ENCODE measurements at places on chromosomes 11 and 22.
A peak's percentile ranks its signal among the peaks of the same experiment; 100 is the strongest.

- no peak for DNase-seq
Measured at GRCh38 chr11:125025968-125026367, 37.1 kb upstream of the SLC37A2 start.

GRCh38 chr22:35685731-35686130, 31.9 kb upstream of the APOL5 start:
- DNase-seq = no peak

- no peak for DNase-seq
Measured at GRCh38 chr11:7021318-7021717, 1.0 kb downstream of the NLRP14 start.

GRCh38 chr11:110338684-110339083, 42.3 kb upstream of the RDX start:
- DNase-seq = no peak

DNA sequence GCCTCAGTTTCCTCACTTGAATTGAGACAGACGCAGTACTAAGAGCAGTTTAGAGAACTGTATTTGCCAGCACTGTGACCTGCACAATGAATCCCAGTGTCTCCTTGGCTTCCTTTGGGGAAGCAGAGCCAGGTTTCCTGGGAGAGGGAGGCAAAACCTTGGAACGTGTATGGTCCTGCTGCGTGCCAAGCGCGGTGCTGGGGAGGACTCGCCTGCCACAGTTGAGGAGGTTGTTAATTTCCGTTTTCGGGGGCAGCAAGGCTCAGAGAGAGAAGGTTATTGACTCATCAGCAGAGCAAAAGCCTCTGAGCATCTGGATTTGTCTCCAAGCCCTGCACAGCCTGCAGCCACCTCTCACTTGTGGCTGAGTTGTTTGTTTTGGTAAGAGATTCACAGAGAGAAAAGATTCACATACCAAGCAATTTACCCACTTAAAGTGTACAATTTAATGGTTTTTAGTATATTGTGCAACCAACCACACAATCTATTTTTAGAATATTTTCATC, 10.8 kb downstream of the SYT12 start:
- DNase-seq = peak; percentile 99

DNA sequence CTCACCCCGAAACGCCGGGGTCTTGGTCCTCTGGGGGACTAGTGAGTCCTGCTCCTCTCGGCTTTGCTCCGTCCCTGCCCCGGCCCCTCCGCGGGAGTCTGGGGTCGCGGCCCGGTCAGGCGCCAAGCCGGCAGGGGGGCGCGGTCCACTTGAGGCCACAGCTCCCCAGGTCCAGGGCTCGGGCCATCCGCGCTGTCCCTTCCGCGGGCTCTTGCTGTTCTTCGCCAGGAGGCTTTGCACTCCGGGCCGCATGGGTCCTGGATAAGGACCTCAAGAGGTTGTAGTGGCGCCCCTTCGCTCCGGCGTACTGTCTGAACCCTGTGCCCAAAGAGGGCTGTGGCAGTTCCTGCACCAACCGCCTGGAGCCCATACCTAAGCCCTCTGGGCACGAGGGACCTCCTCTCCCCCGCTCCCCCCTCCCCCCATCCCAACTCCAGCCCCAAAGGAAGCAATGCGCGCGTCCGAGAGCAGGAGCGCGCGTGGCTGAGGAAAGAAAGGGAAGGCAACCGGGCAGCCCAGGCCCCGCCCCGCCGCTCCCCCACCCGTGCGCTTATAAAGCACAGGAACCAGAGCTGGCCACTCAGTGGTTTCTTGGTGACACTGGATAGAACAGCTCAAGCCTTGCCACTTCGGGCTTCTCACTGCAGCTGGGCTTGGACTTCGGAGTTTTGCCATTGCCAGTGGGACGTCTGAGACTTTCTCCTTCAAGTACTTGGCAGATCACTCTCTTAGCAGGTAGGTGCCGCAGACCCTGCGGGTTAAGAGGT, at the start of gene ADM:
ADM (plus strand) TSS at position 579 of the 767 bp plus-strand sequence. CDS start 628 bp downstream, outside the sequence.
- peak; percentile 96 for DNase-seq

GRCh38 chr11:75797116-75797515, 17.9 kb upstream of the UVRAG start:
- no peak for DNase-seq

- DNase-seq = peak; percentile 4
Measured at GRCh38 chr11:93622043-93622442, 39.4 kb upstream of the CEP295 start.

DNA sequence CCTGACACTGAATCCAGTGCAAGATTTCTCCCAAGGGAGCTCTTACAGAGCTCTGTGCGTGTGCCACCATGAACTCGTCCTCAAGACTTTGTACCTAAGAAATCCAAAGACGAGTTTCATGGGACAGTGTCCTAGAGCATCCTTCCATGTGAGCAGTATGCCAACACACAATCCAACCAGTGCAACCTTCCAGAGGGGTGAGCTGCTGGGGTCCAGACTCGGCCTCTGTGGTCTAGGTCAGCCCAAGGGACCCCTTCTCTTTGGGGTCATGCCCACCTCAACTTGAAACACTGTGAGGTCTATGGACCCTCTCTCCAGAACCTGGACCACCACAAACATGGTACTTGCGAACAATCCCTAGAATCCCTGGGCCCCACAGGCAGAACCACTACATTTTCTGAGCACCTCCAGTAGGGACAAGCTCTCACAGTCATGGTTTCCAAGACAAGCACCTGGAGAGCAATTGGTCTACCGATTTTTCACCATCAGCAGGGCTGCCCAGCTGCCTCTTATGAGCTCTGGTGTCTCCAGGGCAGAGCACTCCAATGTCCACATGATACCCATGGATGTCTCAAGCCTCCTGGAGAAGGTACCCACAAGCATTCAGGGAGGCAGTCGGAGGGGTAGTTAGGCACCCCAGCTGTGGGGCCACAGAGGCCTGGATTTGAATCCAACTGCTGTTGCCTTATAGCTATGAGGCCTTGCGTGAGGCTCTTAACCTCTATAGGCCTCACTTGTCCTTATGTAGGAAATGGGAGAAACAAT, 7.7 kb downstream of the CHST1 start:
- no peak for DNase-seq

DNA sequence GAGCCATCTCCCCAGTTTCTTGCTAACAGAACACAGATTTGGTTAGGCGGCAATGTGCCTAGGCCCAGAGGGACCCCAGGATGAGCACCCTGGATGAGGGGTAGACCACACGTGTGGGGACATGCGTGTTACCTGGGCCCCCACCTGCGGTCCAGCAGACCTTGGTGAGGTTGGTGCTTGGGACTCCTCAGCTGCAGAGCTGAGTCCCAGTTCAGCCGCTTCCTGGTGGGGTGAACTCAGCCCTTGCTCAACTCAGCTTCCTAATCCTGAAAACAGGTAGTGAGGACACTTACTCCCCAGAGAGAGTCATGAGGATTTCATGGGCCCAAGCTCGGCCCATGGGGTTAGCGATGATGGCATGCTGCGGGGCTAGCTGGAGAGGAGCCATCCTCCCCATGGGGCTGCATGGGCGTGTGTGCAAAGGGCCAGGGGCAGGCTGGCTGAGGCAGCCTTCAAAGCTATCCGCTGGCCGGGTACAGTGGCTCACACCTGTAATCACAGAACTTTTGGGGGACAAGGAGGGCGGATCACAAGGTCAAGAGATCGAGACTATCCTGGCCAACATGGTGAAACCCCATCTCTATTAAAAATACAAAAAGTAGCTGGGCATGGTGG, 46.9 kb upstream of the SHISAL1 start:
- no peak for DNase-seq

- DNase-seq = peak; percentile 56
Measured at GRCh38 chr11:56624661-56625110, 10.0 kb upstream of the OR5M1 start.

- DNase-seq = peak; percentile 73
Measured at GRCh38 chr22:28344918-28345703, 334.5 kb downstream of the TTC28 start.

GRCh38 chr11:107665018-107665417, 46.8 kb downstream of the SLN start:
- DNase-seq = no peak

- peak; percentile 50 for DNase-seq
Measured at GRCh38 chr11:111846636-111847035, 24.7 kb downstream of the ALG9 start.

DNA sequence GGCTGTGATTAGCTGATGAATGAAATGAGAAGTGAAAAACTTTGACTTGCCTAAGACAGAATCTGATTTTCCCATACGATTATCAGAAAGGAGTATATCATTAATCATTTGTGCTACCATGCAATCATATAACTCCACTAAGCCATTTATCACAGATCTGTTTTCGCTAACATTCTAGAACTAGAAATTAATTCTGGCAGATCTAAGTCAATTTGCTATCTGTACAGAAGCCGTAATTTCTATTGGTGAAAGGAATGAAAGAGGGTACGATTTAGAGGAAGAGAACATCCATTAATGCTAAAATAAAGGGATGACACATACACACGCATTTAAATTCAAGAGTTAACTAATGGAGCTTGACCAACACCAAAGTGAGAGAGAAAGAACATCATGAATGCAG, 201.6 kb downstream of the SBF2 start:
- DNase-seq = no peak

- no peak for DNase-seq
Measured at GRCh38 chr11:43532041-43532440, 148.5 kb upstream of the HSD17B12 start.

GRCh38 chr11:64659417-64660144, 63.4 kb downstream of the NRXN2 start:
- peak; percentile 96 for DNase-seq

- DNase-seq = no peak
Measured at GRCh38 chr11:68518191-68518590, 57.6 kb downstream of the PPP6R3 start.

DNA sequence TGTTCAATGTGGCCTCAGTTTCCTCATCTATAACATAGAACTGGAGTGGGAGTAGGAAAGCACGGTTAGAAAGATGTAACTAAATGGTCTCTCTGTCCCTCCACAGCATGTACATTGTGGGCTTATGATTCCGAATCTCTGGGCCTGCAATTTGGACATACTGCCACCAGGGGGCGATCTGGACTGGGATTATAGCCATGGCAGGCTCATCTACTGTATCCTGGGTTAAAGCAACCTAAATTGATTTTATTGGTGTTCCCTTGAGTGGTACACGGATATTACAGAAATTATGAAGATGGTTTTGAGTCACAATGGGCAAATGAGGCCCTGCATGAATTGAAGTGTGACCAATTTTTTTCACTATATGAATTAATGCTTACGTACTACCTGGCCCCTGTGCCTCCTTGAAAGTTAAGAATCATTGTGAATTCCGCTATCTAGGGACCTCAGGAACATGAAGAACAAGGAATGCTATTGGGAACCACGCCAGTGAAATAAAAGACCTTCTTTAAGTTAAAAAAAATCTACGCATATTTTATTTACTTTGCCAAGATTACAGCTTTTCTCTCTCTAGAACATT, 32.9 kb downstream of the TST start:
- no peak for DNase-seq

- peak; percentile 38 for DNase-seq
Measured at GRCh38 chr11:107859459-107860239, 1.1 kb upstream of the SLC35F2 start.

GRCh38 chr11:12683874-12684273, 9.7 kb downstream of the TEAD1 start:
- DNase-seq = peak; percentile 57

DNA sequence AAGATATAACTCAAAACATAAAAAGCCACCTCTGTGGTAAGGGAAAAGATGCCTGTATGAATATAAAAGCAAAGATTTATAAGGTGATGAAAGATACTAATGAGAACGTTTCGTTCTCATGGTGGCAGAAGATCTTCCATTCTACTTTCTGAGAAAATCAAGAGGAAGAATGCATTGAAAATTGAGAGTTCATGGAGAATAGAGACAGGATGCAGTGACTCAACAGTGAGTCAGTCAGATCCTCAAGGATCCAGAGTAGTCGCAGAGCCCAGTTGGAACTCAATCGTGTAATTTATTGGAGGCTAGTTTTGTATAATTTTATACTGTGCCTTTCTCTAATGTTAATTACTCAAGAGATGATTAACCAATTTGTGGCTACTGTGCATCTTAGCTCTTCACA, 73.3 kb downstream of the ENTHD1 start:
- DNase-seq = peak; percentile 74

DNA sequence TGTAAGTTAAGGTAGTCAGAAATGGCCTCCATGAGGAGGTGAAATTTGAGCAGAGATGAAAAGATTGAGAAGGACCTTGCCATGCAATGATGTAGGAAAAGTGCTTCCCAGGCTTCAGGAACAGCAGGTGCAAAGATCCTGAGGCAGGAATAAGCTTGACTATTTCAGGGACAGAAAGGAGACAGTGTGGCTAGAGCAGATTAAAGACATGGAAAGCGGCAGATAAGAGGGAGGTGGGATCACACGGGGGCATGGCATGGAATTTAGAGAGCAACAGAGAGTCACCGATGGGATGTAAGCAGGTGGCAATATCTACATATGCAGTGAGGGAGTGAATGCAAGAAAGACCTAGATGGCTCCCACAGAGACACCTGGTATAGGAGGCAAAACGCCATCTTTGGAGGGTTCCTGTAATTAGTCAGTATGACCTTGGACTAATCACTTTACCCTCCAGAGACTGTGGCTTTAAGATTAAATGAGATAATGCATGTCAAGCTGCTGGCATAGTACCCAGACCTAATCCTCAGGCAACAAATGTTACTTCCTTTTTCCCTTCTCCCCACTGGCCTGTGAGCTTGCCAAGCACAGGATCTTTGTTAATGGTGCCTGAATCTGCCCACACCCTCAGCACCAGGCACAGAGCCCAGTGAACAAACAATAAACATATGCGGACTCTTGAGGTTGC, 24.6 kb upstream of the ACER3 start:
- DNase-seq = peak; percentile 95

GRCh38 chr11:111878385-111878848, 548 bp downstream of the FDXACB1 start:
- DNase-seq = no peak

DNA sequence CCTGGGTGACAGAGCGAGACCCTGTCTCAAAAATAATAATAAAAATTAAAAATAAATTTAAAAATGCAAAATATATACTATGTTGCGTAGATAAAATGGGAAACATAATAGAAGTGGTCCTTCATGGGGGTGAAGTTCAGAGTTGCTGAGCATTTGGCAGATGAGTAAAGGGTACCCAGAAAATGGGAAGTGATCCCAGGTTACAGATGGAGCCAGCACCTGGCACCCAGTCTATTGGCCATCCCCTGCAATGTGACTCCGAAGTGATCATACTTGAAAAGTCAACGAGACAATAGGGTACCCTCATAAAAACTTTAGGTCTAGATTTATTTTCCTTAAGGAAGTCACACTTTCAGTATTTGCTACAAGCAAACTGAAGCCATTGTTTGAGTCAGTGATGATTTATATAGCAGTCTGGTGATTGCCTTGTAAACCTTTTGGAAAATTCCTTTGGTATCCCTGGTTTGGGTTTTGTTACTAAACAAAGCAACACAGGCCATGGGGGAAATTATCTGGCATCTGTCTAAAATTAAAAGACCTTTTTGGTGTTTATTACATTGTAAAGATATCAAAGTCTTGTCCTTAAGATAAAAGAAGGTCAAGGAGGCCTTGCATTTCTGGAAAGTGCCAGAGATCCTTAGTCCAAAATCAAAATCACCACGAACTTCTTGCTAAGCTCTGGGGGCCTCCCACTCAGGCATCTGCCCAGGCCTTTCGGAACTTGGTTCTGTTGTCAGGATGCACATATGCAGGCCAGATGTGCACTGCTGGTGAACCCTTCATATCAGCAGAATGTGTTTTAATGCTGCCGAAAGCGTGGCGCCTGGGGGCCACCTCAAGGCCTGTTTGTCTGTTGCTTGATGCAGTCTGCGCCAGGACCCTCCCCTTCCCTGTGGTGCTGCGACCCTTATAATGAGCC, 4.3 kb downstream of the SMARCB1 start:
- peak; percentile 88 for DNase-seq

GRCh38 chr11:20561915-20562314, 37.5 kb upstream of the SLC6A5 start:
- no peak for DNase-seq

GRCh38 chr11:7547687-7548086, 33.9 kb downstream of the PPFIBP2 start:
- no peak for DNase-seq

Data from AG10803 (cell line).